ENCODE measurements at places on chromosomes 7 and 10. TPM values are rescaled to one million over a fixed set of nuclear protein-coding genes. Genes with fewer than 3 reads are reported as not detected.

RAB19 gene
- not detected for total RNA-seq

CAMK2B gene
- total RNA-seq: 0.26 TPM

PALD1 gene
- 0.33 TPM for total RNA-seq

PRRT4 gene
- under 0.01 TPM for total RNA-seq

PCGF6 gene
- 8.9 TPM for total RNA-seq
